Iris pigment epithelial cell (primary cell): ENCODE measurements at places on chromosomes 3 and 15.

- no peak for DNase-seq
These were observed 137.6 kb downstream of the RPLP1 start for GRCh38 chr15:69590201-69590710.

DNA sequence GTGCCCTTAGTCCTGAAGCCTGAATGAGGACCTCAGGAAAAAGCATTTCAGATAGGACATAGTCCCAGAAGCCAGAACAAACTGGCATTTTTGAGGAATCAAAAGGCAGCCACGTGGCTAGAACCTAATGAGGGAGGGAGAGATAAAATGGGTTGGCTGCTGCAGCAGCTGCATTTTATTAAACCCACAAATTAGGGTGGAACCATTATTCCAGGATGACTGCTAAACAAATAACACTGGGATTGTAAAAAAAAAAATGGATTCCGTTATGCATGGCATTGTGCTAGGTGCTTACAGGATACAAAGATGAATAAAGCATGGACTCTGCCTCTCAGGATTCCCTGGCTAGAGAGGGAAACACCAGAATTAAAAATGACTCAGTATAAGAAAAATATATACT is 141.5 kb downstream of the SATB1 start:
- no peak for DNase-seq

GRCh38 chr3:116033516-116033915 is 410.2 kb downstream of the GAP43 start:
- DNase-seq, result no peak

DNA sequence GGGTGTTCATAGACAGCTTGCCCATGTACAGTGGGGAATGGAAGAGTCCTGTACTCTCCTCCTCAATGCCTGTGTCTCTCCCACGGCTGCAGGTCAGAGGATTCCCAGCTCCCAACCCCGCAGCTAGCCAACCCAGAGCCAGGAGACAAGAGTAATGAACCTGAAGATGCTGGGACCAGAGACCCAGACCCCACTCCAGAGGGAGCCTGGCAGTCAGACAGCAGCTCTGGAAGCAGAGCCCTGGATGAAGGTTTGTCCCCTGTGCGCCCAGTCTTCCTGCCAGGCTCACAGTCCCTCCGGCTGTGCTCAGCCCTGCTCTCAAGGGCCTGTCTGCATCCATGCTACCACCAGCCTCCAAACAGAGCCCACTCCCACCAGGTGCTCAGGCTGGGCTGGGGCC is 29.5 kb downstream of the EFCC1 start:
- no peak for DNase-seq

DNA sequence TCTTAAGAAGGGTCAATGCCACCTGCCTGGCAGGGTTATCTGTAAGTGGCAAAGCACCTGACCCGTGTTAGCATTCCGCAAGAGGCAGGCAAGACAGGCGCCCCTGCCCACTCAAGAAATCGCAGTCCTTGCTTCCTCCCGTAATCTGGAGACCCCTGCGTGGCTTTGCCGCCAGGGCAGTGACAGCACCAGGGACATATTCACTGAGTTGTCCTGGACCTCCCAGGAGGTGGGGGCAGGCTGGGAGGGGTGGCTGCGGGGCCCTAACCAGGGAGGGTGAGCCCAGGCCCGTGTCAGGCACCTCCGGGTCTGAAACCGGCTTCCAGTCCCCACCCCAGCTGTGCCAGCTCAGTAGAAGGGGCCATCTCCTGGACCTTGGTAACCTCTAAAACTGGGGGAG is 15.8 kb upstream of the SEC13 start:
- DNase-seq, result no peak

GRCh38 chr3:61829722-61830350 is 268.5 kb downstream of the PTPRG start:
- no peak for DNase-seq

DNA sequence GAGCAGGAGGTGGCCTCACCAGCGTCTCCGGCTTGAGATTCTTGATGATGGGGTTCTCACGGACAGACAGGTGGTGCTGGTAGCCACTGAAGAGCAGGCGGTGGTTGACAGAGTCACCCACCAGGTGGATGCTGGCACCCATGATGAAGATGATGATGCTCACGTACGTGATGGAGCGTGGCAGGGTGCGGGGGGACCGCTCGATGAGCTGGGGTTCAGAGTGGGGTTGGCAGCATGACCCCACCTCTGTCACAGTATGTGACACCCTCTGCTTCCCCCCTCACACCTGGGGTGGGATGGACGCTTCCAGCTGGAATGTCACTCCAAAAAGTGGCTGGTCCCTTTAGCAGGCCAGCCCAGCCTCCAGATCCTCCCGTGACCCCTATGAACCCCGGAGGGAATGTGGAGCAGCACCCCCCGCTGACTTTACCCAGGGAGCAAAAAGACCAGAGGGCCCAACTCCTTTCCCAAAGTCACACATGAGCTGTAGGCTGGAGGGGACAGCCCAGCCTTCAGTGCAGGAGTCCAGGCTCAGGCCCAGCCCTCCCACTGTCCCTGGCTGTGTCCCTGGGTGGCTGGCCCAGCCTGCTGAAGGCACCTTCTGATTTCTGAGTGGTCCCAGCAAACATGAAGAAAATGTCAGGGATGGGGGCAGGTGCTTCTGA is 6.7 kb upstream of the CALML4 start:
- DNase-seq, result no peak

GRCh38 chr3:122415104-122415744 is 638 bp downstream of the WDR5B start:
- DNase-seq, result peak; percentile 69

DNA sequence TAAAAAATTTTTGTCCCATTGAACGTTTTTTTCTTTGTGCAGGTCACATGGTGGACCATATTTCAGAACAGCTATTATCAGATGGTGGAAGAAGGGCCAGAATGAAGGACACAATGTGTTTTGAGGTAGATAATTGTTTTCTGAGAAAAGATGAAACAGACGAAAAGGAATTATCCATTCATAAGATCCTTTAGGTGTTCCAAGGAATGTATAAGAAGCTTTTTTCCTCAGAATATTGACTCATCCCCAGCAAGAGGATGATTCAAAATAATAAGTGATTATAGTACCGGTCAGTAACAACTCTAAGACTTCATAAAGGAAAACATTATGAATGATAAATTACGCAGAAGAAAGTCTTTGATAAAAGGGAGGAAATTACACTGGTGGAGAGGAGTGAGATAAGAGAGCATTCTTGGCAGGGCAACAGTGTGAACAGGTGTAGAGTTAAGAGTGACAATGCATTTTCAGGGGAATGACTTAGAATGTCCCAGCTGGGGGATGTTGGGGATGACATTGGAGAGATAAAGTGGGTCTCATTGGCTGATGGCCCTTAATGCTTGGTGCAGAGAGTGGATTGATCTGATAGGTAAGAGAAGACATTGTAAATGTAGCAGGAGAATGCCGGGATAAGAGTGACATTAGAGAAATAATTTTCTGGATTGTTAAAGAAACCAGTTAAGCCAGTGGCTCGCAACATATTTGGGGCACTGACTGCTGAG is 27.0 kb upstream of the AQP9 start:
- DNase-seq, result no peak

GRCh38 chr3:120167488-120167887 is 73.2 kb upstream of the GSK3B start:
- DNase-seq, result no peak

DNA sequence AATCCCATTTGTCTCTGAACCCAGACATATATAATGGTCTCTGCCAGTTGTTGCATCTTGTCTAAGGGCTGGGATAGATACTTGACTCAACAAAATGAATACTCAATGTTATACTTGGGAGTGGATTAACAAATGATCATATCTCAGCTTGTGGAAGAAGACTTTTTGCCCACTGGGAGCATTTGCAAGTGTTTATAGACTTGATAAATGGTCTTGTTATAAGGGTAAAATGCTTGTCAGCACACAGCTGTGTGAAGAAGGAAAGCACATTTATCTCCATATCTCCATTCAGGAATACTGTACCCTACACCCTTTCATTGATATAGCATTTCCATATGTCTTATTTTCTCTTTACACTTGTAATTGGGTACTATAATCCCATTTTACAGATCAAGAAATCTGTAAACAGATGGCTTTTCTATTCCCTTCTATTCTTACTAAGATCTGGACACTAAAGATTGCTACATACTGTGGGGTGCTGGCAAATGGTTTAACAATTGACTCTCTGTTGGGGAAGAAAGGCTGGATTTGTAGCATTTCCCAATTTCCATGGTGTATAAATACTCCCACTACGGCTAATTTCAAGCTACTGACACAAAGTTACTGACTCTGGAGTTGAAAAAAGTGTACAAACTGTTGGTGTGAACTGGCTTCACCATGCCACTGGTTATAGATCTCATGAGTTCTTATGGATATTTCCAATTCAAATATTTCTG is 154.6 kb downstream of the CHST2 start:
- DNase-seq, result no peak

- DNase-seq, result no peak
These were observed 199.3 kb upstream of the GOLIM4 start for GRCh38 chr3:168295027-168295426.

- no peak for DNase-seq
These were observed 75.8 kb upstream of the OSTN start for GRCh38 chr3:191123231-191123630.

DNA sequence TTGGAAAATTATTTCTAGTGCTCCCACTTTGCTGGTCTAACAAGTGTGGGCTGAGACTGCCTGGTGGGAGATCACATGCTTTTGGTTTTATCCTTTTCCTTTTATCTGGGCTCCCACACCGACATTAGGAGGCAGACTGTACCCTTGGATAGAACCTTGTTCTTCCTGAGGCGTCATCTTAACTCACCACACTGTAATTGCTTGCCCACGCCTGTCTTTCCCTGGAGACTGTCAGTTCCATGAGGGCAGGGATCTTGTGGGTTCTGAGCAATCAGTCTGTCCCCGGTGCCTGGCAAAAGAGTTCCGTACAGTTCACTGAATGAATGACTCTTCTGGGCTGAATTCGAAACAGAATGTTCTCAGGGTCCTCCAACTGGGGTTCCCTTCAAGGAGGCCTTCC is 124.6 kb upstream of the ABHD17C start:
- DNase-seq, result no peak

- no peak for DNase-seq
These were observed 8.0 kb upstream of the PLEKHO2 start for GRCh38 chr15:64833690-64834089.

DNA sequence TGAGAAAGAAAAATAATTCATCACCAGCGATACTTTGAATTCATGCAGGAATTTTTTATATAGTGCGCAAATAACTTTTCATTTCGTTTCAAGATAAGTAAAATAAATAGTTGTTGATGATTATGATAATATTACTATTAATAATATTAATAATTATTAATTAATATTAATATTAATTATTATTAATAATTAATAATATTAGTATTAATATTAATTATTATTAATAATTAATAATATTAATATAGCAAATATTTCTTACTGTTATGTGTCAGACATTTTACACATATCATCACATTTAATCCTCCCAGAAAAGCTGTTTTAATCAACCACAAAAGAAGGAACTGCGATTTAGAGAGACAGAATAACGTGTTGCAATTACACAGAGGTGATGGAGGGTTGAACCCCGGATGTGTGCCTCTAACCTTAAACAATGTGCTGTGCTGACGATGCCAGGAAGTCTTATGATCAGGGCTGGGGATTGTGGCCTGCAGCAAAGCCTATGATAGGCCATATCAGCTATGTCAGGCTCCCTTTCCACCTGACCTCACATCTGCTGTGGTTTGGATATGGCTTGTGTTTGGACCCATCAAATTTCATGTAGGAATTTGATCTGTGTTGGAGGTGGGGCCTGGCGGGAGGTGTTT is 263.5 kb upstream of the NR2F2 start:
- DNase-seq, result peak; percentile 33

GRCh38 chr3:45488591-45488990 is 100.2 kb downstream of the LARS2 start:
- no peak for DNase-seq

- DNase-seq, result no peak
These were observed 864.9 kb downstream of the FHIT start for GRCh38 chr3:60386306-60386705.

DNA sequence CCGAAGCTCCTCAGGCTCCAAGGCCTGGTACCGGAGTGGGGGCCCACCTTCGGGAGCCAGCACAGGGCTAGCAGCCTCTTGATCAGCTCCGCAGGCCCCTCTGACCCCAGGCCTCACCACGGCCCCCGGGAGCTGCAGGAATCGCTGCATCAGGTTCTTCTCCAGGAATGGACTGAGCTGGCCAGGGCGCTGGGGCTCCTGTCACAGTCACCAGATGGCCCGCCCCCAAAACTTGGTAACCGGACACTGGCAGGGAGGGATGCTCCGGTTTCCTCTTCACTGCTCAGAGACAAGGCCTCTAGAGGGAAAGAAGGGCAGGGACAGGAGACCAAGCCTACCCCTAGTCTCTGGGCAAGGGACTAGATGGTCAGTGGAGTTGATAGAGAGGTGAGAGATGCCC is 9.9 kb downstream of the AP3B2 start:
- peak; percentile 14 for DNase-seq

GRCh38 chr15:83283138-83283812 is 1.2 kb downstream of the BNC1 start:
- peak; percentile 51 for DNase-seq

DNA sequence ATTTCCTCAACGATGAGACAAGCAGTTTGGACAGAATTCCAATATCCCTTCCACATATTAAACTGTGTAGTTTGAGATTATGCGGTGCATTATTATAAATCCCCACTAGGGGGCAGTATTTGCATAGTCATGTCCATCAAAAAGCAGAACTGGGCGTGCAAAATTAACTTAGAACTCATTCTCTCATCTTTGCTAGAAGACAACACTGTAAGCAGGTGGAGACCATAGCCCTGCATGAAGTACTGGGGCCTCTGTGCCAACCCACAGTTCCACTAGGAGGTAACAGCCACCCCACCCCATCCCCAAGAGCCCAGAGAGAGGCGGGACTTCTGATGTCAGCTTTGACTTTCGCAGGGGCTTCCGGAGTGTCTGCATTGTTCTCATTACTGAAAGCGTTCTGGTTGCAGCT is 106.6 kb upstream of the TMC3 start:
- DNase-seq, result peak; percentile 45

GRCh38 chr3:51386852-51387229 is 1.8 kb downstream of the MANF start:
- DNase-seq, result no peak

- peak; percentile 82 for DNase-seq
These were observed 43.7 kb downstream of the ANKRD28 start for GRCh38 chr3:15754047-15754446.

DNA sequence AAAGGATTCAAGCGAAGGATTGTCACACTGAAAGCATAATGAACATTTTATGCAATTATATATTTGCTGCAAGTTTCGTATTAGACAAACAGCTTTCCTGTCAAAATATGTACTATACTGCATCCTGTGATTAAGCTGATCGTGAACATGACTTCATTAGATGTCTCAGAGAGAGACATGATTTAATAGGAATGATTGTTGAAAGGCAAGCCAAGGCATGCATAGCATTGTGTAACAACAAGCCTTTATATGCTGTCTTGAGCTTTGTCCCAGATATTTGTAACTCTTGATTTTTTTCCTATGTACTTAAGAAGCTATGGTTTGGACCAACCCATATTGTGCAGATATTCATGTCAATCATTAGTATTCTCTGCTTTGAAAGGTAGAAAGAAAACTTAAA is 309.1 kb downstream of the KCNH8 start:
- DNase-seq, result no peak

GRCh38 chr3:16828815-16829214 is 55.9 kb upstream of the PLCL2 start:
- peak; percentile 80 for DNase-seq

GRCh38 chr15:27549746-27550145 is 549.4 kb downstream of the OCA2 start:
- DNase-seq, result no peak
